Activated CD4-positive, alpha-beta T cell treated with anti-CD3 and anti-CD28 coated beads for 36 hours (primary cell): ENCODE measurements at places on chromosomes 2 and 18.

GRCh38 chr18:28045176-28045810 is 131.6 kb downstream of the CDH2 start:
- no peak for DNase-seq

DNA sequence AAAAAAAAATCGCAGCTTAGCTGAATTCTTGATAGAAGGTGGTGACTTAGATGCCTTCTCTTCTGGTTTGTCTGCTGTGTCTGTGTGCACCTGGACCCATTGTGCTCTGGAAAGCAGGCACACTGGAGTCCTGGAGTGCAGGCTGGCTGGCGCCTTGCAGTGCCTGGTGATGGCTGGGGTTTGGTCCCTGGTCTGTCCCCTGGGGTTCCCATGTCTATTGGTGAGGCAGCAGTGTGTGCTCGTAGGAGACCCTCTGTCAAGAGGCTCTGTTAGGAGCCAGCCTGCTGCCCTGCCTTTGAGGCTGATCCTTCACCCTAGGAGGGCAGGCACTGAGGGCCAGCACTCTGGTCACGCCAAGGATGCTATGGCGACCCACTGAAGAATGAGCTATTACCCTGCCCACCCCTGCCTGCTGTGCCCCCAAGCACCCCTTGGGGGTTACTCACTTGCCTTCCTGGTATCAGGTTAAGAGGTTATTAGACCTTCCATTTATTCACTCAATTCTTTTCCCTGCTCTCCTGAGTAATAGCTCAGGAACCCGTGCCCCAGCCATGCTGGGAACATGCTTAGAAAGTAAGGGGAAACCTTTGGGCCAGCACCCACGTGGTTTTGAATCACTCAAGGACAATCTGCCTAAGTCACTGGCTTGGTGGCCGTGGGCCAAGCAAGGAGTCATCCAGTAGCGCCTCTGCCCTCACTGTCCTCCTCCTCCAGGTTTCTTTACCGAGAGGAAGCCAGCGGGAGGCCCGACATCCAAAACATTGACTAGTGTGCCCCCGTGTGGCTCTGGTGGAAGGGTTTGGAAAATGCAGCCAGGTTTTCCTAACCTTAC is 284.5 kb downstream of the PRKCE start:
- DNase-seq = peak; percentile 75

DNA sequence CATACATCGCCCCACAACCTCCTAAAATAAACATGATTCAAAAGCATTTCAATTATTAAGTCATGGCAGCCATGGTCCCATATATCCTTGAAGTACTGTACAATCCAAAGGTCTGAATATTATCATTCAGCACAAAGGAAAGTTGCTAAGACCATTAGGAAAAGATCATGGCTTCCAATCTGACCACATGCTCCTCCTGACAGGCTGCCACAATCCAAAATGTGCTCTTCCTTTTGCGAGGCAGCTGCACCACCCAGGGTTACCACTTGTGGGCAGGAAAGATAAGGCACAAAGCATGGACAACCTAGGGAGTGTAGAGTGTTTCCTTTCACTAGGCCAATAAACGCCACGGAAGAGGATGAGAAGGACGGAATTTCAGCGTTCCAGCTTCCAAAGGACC is 5.4 kb downstream of the BOLA3 start:
- DNase-seq = no peak

- DNase-seq = peak; percentile 59
Measured at GRCh38 chr2:84302513-84303412, 156.3 kb downstream of the SUCLG1 start.

- DNase-seq = peak; percentile 69
Measured at GRCh38 chr2:112156152-112156986, 18.2 kb downstream of the FBLN7 start.

DNA sequence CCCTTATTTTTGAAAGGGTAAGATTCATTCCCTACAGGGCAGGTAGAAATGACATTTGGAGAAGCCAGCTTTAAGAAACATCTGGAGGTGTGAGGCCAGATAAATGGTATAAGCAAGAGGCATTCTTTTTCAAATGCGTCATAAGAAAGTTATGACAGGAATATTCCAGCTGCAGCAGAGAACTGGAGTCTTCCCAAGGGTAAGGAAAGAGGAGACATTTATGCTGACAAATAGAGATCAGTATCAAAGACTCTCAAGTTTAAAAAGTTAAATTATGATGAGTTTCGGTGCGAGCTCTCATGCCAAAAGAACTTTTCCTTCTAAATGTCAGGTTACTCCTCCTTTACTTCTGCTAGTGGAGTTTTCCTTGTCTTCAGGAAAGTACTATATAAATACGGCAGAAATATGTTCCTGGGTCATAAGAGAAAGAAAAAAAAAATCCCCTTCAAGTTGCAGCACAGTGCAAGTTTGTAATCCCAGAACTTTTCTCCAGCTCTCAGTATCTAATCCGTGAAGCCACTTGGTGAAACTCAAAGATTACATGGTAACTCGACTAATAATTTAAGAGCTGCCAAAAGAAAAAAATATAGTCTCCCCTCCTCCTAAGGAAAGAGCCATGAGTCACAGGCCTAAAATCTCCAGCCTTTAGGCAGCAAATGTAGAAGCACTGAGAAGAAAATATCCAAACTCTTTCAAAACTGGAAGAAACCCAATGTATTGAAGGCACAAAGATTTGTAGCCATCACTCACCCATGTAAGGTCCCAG is 428.1 kb downstream of the MEIS1 start:
- no peak for DNase-seq

DNA sequence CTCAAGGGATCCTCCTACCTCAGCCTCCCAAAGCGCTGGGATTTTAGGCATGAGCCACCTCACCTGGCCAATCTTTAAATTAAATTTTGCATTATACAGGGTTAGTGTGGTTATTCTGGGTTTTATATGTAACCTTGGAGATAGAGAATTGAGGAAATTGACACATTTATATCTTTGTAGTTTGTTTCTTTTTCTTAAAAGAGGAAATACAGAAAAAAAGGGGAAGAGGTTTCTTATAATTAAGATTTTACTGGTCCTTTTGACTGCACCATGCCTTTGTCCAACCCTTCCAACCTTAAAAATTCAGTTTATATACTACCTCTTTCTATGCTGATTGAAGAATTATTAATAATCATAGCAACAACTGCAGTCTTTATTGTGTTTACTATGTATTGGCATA is 210.1 kb upstream of the STON1 start:
- DNase-seq = no peak

DNA sequence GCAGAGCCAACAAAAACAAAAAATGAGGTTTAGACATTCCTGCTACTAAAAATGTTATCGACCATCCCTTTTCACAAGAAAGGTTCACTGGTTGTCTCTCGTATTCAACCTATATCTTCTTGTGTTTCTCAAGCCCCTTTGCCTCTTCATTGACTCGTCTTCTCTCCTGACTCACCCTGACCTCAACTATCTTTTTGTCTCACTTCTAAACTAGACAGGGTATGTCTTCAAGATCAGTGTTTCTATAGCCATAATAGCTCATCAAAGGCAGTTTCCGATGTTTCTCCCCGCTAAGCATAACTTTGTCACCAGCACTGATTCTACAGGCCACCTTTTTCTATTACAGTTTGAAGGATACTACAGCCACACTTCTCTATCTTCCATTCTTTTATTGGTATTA is 178.4 kb downstream of the MEMO1 start:
- DNase-seq = no peak

GRCh38 chr18:52499016-52499415 is 159.0 kb downstream of the DCC start:
- DNase-seq = no peak

- DNase-seq = no peak
Measured at GRCh38 chr2:118983133-118983532, 41.1 kb downstream of the MARCO start.

GRCh38 chr2:190205657-190206056 is 114.0 kb downstream of the HIBCH start:
- DNase-seq = no peak

GRCh38 chr2:159616286-159616701 is at the start of gene BAZ2B:
BAZ2B (minus strand) TSS chr2:159616548; CDS start chr2:159478719, 137,829 bp downstream.
- no peak for DNase-seq

DNA sequence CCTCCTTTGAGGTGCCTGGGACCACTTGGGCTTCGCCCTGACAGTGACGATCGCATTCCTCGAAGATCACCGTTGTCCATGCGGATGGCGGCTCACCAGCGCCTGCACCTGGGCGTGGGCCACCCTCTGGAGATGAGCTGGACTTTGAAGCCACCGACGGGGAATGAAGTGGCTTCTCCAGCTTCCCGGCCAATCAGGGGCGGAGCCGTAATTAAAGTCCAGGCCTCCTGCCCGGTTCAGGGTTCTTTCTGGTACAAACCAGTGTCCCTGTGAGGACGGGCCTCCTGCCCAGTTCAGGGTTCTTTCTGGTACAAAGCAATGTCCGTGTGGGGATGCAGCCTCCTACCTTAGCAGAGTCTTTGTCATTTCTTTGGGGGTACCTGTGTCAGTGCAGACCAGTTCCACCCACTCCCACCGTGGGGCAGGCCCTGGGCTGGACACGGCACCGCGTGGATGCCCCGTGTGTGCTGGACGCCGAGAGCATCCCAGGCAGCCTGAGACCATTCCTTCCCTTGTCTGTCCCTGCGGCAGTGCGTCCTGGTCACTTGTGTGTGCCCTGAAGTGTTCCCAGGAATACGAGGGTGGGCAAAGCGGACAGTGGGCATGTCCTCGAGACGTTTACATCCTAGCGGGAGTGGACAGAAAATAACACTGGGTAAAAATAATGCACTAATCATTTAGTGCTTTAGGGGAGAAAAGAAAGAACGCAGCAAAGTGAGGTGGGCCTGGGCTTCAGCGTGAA is 55.0 kb downstream of the KCNG2 start:
- DNase-seq = peak; percentile 0

DNA sequence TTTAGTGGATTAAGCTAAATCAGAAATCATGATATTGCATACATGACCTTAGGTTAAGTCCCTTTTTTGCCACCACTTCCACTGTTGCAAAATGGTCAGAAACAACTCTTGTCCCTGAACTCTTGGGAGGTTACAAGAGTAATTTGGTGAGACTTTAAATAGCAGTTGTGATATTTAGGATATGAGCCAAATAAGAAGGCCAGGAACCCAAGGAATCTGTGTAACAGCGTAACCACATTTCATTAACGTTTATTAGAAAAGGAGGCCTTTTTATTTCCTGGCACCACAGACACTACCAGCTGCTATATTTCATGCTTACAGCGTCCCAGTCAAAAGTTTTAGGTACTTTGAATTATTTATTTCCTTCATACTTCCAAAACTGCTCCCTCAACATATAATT is 268.0 kb downstream of the GPD2 start:
- DNase-seq = no peak

DNA sequence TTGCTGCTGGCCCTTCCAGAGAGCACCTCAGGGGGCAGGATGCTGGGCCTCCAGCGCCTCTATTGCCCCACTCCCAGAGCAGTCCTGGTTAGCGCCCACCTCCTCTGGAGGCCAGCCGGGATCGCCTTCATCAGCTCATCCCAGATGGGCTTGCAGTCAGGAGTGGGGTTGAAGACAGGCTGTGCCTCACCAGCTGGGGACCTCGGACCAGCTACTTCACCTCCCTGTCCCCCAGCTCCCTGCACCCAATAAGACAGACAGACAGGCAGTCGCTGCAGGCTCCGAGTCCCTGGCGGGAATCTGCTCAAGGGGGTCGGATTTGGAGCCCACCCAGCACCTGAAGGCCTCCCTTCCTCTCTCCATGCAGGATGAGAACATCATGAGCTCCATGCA is 18.9 kb upstream of the FAHD2A start:
- DNase-seq = no peak

GRCh38 chr2:236545248-236545658 is 24.4 kb upstream of the ACKR3 start:
- DNase-seq = no peak

GRCh38 chr2:120791243-120791961 is 55.7 kb downstream of the GLI2 start:
- no peak for DNase-seq

- no peak for DNase-seq
Measured at GRCh38 chr2:28227498-28227897, 165.2 kb upstream of the FOSL2 start.

DNA sequence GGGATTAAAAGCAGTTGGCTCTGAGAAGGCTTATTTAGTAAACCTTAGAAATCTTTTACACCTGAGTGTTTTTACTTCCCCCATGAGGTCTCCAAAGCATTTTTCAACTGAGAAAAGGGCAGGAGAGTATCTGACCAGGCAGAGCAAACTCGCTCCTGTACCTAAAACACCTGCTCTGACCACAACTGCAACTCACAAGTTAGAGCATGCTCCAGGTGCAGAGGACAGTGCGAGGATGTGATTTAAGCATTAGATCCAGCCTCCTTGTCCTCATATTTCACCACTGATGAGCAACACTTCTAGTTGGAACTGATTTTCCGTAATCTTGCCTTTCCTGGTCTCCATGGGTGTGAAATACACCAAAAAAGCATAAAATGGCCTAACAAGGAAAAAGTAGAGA is 34.5 kb upstream of the TBC1D8 start:
- DNase-seq = no peak

GRCh38 chr2:127776122-127776780 is 34.7 kb downstream of the WDR33 start:
- no peak for DNase-seq

DNA sequence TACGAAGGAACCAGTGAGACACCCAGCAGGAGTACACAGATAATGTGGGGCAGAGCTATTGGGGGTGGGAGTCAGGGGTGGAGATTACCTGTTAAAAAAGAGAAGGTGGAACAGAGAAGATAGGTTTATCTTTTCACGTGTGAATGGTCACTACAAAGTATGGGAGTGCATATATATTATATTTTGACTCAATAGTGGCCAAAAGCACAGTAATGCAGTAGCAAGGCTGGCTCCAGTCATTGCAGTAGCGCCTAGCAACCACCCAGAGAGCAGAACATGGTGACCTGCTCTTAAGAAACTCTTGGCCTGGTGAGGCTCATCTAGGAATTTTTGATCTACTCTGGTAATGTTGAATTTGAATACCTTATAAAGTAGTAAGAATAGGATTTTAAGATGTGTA is 1.0 kb downstream of the IMPACT start:
- DNase-seq = peak; percentile 18

DNA sequence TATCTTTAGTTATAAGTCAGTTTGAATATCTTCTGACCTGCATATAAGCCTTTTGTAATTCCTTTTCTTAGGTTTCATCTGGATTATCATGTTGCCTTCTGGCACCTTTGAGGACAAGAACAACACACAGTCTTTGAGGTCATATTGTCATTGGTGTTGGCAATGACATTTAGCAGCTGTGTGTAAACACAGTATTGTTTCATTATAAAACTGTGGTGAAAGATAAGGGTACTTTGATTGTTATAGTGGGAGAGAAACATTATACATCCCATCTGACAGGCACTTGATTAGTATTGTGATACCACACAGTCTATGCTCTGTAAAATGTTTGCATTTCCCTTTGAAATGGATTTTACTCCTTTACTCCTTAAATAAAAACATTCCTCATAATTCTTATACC is 313.5 kb downstream of the RPRM start:
- no peak for DNase-seq
